ENCODE measurements at places on chromosomes 13 and 19.

- no peak for DNase-seq
These were observed 12.0 kb upstream of the ZNF274 start for GRCh38 chr19:58170860-58171259.

DNA sequence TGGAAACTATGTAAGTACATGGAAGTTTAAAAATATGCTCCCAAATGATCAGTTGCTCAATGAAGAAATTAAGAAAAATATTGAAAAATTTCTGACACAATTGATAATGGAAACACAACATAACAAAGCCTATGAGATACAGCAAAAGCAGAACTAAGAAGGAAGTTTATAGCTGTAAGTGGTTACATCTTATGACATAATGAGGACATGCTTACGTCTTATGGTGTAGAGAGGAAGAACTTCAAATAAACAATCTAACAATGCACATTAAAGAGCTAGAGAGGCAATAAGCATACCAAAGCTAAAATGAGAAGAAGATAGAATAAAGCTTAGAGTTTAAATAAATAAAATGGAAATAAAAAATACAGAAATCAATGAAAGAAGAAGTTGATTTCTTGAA, 50.0 kb upstream of the CEACAM21 start:
- DNase-seq, result no peak

GRCh38 chr19:4454747-4455718, 2.6 kb downstream of the UBXN6 start:
- DNase-seq, result no peak

DNA sequence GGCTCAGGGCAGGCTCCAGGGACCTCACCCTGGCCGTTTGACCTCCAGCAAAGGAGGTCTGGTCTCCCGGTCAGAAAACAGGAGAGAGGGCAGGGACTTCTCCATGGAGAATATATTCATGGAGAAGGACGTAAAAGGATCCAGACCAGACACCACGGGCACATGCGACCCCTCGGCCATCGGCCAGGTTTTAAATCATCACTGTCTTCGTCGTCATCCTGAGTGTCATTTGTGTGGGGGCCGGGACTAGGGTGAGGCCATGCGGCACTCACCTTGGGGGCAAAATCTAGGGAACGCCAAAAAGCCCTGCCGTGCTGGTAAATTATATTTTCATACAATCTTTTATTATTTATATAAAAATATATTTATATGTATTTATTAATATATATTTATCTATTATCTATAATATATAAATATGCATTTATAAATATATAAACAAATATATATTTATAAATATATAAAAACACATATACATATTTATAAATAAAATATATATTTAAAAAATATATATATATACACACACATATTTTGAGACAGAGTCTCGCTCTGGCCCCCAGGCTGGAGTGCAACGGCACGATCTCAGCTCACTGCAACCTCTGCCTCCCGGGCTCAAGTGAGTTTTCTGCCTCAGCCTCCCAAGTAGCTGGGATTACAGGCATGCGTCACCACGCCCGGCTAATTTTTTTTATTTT, 75.4 kb downstream of the GADD45B start:
- DNase-seq, result no peak

DNA sequence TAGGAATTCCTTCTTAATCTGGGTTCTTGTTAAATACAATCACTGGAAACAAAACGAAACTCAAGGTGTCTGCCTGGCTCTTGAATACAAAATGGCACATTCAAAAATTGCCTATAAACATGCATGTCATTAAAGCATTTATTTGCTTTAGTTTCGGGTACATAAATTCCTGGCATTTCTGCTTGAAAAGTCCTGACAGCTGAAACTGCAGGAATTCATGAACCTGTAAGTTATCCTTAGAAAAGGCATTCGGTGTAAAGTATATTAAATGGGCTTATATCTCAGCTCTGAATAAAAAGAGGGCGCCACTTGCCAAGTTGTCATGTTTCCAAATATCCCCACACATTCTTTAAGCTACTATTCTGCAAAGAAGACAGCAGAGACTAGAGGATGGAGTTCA, 32.9 kb downstream of the RXFP2 start:
- DNase-seq, result no peak

Measured in iPS-NIHi11 (cell line).